Suppressor macrophage (primary cell): ENCODE measurements at places on chromosomes 5 and 9.

GRCh38 chr5:95741458-95741857, 10.3 kb downstream of the RHOBTB3 start:
- DNase-seq = no peak

DNA sequence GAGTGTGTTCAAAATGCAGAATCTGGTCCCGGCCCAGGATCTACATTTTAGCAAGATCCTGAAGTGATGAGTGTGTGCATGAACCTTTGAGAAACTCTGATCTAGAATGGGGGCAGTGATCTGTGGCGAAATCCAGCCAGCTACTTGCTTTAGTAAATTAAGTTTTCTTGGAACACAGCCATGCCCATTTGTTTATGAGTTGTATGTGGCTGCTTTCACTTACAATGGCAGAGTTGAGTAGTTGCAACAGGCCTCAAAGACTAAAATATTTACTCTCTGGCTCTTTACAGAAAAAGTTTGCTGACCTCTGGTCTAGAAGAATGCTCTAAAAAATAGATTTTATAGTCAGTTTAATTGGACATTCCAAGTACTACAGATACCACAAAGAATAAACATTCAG, 588.3 kb downstream of the BNC2 start:
- DNase-seq = no peak

DNA sequence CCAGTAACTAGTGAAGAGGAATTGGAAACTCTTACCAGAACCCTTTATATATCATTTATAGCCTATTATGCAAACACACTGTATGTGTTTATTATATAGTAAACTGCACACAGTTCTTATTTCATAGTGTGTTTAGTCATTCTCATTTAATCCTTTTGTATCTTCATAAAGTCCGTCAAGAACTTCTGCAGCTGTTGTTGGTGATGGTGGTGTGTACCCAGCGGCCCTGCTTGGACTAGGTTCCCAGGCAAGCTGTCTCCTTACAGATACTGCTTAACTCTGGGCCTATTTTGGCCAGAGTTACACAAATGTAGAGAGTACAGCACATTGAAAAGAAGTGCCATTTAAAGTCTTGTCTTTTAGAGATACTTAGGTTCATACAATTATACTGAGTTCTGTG, 231.9 kb downstream of the NDUFS4 start:
- no peak for DNase-seq

- DNase-seq = peak; percentile 6
Observed at GRCh38 chr9:130328349-130328801, 62.8 kb downstream of the HMCN2 start.

GRCh38 chr5:151058301-151058700, 22.5 kb downstream of the TNIP1 start:
- no peak for DNase-seq

GRCh38 chr9:93827545-93828330, 127.4 kb downstream of the BARX1 start:
- DNase-seq = peak; percentile 47

DNA sequence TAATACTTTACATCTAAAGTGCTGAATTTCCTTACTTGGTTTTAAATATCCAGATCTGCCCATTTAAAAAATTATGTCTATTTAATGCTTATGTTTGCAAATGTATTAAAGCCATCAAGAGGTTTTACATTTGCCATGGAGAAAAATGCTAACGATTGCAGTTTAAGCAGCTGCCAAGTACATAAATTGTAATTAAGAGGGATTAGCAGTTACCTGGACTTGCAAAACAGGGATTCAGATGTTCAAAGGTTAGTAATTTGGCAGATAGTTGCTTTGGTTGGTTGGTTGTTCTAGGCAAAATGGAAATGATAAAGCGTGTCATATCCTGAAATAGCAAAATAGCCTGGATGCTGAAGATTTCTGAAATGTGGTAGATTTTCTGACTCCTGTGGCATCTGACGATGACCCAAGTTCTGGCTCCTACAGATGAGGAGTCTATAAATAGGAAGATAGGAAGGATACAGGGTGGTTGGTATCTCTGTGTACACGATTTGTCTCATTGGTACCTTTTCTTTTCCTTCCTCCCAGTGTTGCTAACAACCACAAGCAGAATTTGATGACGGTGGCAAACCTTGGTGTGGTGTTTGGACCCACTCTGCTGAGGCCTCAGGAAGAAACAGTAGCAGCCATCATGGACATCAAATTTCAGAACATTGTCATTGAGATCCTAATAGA, 282.9 kb downstream of the NR3C1 start:
- no peak for DNase-seq

DNA sequence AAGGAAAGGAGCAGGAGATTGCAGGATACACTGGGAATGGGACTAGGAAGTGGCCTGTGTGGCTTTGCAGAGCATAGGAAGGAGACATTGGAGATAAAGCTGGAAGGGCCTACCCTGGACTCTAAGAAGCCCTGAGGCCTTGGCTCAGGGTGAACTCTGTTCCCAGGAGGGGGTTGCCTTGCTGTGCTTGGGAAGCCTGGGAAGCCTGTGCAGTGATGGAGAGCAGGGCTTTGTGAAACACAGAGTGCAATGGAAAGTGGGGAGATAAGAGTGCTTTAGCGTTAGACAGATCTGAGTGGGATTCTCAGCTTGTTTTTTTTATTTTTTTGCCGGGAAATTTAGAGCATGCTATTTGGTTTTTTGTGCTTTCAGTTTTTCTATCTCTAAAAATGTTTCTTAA, 437.8 kb downstream of the KDM4C start:
- no peak for DNase-seq

- peak; percentile 81 for DNase-seq
Observed at GRCh38 chr9:83978992-83979811, 813 bp downstream of the HNRNPK start.

DNA sequence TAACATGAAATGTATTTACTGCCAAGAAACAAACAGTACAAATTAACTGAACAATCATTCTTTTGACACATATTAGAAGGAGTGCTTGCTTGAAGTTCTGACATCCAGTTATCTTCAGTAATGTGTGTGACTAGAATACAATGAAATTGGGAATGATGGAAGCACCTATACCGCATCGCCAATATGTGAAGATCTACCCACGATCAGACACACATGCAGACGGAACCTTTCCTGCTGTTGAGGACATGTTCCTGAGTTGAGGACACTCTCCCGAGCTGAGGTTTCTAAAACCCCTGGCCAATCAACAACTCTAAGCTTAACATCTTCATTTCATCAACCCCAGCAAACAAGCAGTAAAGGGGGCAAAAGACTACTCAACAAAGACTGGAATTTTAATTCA, at the start of gene OR13C3:
Gene OR13C3, minus strand, starts transcription at position 101 of the 400 bp plus-strand sequence. CDS start 133 bp downstream, outside the sequence.
- no peak for DNase-seq

DNA sequence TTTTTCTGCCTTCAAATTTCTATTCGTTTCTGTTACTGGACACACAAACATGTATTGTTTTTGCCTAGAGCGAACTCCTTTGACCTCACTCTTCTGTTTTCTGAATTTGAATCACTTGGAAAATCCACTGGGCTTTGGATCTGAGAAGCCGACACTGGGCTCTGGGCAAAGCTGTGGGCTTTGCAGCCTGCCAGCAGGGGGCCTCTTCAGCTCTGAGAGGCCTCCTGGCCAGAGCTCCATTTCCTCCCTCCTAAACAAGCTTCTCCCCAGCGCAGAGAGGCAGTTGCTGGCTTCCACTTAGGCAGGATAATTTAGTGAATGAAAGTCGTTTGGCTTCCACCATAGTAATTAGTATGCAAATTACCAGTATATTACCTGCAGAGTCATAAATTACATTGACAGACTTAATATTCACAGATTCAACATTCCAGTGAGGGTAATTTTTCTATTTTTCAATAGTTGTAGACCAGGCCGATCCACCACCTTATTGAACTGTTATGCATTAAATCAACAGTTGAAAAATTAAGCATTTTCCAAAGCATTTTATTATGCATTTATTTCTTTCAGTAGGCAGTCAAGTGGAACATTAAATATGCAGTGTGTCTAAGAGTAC, 104.0 kb upstream of the ZNF366 start:
- DNase-seq = peak; percentile 82

DNA sequence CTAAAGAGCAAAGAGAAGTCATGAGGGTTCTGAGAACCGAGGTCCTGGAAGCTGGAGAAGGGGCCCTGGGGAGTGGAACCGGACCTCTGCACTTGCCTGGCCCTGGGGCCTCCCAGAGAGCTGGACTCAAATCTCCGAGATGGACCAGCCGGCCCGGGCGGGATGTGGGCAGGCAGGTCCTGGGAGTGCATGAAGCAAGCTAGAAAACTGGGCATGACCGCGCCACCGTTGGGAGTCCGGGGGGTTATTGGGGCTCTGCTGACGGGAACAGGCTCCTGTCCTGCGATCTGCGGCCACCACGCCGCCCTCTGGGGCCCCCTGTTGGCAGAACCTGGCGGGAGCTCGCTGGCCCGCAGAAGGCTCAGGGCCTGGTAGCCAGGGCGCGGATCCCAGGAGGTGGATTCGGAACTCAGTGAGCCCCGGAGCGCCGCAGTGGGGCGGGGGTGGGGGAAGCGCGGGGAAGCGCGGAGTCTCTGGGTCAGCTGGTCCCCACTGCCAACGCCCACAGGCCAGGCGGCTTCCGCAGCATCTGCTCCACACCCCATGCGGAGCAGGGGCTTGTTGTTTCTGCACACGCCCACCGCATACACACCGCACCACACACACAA, 150.6 kb downstream of the ERCC6L2 start:
- peak; percentile 32 for DNase-seq

- peak; percentile 61 for DNase-seq
Observed at GRCh38 chr9:87445646-87446045, 52.0 kb upstream of the DAPK1 start.

DNA sequence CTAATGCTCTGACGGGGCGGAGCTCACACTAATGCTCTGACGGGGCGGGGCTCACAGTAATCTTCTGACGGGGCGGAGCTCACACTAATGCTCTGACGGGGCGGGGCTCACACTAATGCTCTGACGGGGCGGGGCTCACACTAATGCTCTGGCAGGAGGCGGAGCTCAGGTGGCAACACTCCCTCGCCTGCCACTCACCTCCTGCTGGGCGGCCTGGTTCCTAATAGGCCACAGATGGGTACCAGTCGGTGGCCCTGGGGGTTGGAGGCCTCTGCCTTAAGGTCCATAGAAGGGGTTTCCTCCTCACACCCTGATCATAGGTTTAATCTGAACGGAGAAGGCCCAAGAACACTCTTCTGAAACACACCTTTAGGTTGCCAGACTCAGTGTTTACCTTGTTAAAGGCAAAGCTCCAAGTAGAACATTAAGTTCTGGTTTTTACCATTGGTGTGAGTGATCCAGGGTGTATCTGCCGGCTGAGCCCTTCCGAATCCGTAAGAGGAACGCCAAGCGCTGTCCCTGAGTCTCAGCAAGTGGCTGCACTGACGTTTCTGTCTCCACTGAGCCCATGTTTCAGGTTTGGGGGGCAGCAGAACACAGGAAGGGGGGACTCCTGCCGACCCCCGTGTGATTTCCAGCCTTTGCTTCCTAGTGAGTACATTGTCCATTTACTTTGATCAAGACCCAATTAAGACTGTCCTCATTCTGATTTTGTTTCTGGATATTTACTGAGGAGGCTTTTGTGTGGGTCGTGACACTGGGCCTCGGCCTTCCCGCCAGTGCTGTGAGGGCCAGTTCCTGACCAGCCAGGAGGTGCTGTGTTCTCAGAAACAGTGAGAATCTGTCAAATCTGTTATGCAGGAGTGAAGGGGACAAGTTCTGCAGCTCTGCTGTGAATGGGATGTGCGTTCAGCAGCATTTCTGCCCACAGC, 24.6 kb upstream of the LRRC14B start:
- DNase-seq = no peak

DNA sequence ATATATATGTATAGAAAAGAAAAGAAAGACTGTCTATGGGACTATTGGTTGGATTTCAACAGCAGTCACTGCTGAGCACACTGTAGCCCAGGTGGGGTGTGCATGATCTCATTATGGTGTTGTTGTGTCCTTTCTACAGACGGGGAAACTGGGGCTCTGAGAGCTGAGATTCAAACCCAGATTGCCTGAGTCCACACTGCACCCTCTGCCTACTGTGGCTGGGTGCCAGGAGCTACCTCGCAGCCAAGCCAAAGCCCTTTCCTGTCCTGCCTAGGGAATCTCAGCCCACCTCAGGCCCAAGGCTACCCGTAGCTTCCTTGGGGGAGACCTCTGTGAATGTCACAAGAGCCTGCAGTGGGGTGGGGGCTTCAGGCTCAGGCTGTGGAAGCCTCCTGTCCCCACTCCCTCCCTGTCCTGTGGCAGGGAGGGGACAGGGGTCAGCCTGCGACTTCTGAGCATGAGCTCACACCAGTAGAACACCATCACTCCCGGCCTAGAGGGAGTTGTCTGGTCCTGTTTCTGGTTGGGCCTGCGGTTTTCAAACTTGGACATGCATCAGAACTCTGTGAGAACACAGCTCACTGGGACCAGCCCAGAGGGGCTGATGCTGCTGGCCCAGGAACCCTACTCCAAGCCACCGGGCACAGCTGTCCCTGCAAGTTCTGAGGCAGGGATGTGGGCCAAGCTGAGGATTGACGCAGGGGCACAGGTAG, 7.9 kb upstream of the NINJ1 start:
- DNase-seq = no peak

GRCh38 chr5:134769206-134769605, 10.6 kb downstream of the DDX46 start:
- peak; percentile 7 for DNase-seq

GRCh38 chr5:157670662-157671591, at the start of gene C5orf52:
Gene C5orf52 (plus strand): TSS chr5:157671533. CDS start chr5:157671615, 82 bp downstream.
- peak; percentile 36 for DNase-seq

DNA sequence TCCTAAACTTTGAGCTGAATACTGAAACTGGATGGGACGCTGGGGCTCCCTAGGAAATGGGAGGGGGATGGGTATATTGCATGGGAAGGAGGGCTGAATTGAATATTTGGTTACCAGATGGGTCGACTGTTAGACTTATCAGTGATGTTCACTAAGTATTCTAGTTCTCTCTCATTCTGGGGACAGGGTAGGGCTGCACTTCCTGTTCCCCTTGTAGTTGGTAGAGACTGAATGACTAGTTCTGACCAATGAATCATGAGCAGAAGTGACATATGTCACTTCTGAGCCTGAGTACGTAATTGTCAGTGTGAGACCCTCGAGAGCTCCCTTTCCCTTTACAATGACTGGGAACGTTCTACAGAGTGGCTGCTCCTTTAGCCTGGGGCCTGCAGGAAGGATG, 55.5 kb upstream of the DMRT1 start:
- no peak for DNase-seq

DNA sequence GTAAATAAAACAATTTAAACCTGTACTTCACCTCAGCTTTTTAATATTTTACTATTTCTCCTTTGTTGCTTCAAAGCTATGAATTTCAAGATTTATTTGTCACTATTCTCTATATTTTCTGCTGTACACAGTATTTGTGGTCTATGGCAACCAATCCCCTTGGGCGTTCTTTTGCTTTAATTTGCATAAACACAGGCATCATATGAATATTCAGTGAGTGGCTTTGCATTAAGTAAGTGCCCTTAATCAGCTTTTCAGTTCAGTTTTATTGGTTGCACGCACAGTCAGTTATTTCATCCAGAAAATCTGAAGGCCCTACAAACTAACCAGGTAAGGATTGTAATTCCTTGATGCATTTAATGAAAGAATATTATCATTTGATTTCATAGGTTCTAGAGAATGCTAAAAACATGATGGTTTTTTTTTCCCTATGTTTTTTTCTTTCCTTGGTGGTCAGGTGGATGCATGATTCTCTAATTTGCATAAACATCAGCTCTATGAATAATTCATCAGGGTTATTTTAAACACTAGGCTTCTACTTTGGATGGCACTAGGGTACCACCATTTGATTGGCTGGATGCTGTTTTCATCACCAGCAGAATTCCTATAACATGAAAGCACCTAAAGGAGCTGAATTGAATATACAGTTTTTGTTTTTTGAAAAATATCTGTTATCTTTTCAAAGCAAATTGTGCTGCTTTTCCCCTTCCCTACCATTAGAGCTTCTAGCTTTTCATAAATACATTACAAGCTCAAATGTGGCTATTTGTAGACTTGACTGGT, 249.2 kb upstream of the CCNH start:
- no peak for DNase-seq
